Neural crest cell (in vitro differentiated cells): ENCODE measurements at places on chromosomes 2 and 18. TPM values are rescaled to one million over a fixed set of nuclear protein-coding genes. Genes with fewer than 3 reads are reported as not detected.
A peak's percentile ranks its signal among the peaks of the same experiment; 100 is the strongest.

LRPPRC gene
- 131 and 138 TPM in 2 replicates for total RNA-seq

DNA sequence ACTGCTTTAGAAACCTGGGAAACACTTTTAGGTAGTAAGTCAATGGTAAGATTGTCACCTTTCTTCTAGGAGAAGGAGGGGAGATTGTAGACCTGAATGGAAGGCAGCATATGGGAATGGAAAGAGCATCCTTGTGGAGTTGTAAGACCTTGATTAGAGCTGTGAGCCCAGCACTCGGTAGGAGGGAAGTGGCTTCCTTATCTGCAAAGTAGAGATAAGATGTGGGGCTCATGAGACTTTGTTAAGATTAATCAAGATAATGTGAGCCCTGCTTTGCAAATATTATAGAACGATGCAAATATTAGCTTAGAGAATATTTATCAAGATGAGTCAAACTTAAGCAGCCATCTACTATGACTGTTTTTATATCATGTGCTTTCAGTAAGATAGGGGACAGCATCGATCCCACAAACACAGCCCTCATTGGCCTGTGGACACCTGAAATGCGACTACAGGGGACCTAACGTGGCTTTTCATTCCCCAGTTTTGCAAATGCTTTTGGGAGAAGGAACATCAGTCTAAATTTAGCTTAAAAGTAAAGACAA, 243.7 kb downstream of the LTBP1 start:
- no peak for DNase-seq

PLGLB1 gene
- total RNA-seq = 3.6 and 4.6 TPM in 2 replicates

- DNase-seq = no peak
Observed at GRCh38 chr2:206378835-206379234, 64.5 kb upstream of the ADAM23 start.

GRCh38 chr2:135097532-135098231, 45.6 kb downstream of the RAB3GAP1 start:
- no peak for DNase-seq

DNA sequence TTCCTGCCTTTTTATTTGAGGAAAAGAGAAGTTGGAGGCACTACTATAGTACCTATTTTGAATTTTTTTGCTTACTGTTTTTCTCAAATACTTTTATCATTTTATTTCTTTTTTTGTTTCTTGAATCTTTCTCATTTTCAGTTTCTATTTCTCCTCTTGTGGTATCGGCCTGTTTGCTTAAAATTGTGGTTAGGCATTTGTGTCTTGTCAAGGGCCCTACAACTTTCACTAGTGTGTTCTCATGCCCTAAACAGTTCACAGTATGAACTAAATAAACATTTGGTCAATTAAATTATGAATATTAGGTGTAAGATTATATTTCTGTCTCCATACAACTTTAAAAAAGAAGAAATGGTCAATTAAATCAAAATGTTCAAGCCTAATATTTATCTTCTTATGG, 613.5 kb downstream of the MBD2 start:
- no peak for DNase-seq

DCC gene
- total RNA-seq = 10.1 and 11.3 TPM in 2 replicates

GRCh38 chr2:18966131-18966530, 376.8 kb upstream of the NT5C1B start:
- DNase-seq = no peak

EPC2 gene
- total RNA-seq = 31.6 and 35.3 TPM in 2 replicates

DNA sequence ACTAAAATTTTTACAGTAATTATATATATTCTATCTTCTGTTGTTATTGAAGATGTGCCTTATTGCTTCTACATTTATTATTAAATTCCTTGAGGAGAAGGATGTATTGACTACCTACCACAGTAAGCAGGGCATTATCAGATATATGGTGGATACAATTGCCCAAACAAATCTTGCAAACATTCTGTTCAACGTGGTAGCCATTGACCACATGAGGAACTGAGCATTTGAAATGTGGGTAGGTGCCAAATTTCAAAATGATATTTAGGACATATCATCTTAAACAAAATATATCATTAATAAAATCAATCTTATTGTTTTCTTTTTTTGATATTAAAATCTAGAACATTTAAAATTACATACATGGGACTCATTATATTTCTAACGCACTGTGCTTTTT, 11.1 kb downstream of the SCN3A start:
- no peak for DNase-seq

GRCh38 chr2:28152585-28153280, 239.9 kb upstream of the FOSL2 start:
- DNase-seq = no peak

SCN9A gene
- 0.86 and 1.3 TPM in 2 replicates for total RNA-seq

CAPN14 gene
- 0.36 and 0.47 TPM in 2 replicates for total RNA-seq

GRCh38 chr2:96267159-96267971, 1.3 kb downstream of the CIAO1 start:
- peak; percentile 26 for DNase-seq

GRCh38 chr2:145070703-145071102, 550.8 kb upstream of the ZEB2 start:
- no peak for DNase-seq

EDAR gene
- total RNA-seq = not detected in 2 replicates

LINC00305 gene
- not detected in 2 replicates for total RNA-seq

TGFA gene
- total RNA-seq = 1.1 and 1.4 TPM in 2 replicates

PAIP2B gene
- 6.5 and 7.4 TPM in 2 replicates for total RNA-seq

GRCh38 chr18:74505776-74506175, 9.6 kb downstream of the CNDP2 start:
- no peak for DNase-seq
